ENCODE measurements at places on chromosomes 5 and 9.

GRCh38 chr9:129334105-129334935 lies 156.3 kb upstream of the IER5L start:
- peak; percentile 25 for DNase-seq

- DNase-seq = no peak
These were observed 341.0 kb upstream of the PANK3 start for GRCh38 chr5:168920019-168920810.

GRCh38 chr5:142317753-142318152 lies 7.1 kb downstream of the SPRY4 start:
- no peak for DNase-seq

- DNase-seq = no peak
These were observed 9.1 kb upstream of the TRIO start for GRCh38 chr5:14134083-14134482.

GRCh38 chr5:143648696-143649095 lies 163.3 kb upstream of the HMHB1 start:
- no peak for DNase-seq

GRCh38 chr5:74949976-74950375 lies 83.8 kb upstream of the FAM169A start:
- DNase-seq = no peak

GRCh38 chr5:13524936-13525335 lies 419.6 kb downstream of the DNAH5 start:
- DNase-seq = no peak

GRCh38 chr5:77390795-77391194 lies 101.3 kb downstream of the WDR41 start:
- DNase-seq = no peak

DNA sequence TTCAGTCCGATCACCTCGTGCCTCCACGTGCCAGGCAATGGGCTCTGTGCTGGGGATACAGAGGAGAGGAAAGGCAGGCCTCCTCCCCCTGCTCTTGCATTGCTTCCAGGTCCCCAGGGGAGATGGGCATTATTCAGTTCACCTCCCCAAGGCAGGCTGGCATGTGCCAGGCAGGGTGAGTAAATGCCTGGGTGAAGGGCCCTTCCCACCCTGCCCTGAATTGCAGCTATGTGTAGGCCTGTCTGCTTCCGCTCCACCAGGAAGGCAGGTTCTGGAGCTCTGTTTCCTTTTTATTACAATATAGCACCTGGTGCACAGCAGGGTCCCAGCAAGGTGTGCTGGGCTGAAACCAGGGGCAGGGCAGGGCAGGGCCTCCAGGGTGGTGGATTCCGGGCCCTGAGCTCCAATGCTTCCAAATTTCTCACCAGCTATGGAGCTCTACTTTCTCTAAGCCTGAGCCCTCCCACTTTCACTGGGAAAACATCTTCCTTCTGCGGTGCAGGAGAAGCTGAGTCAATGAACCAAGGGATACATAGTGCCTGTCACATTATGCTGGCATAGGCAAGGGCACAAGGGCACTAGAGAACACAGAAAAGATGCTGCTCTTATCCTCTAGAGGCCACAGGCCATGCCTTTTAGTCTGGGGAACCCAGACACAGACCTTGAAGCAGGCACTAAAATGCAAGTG lies 42.0 kb downstream of the SHB start:
- DNase-seq = peak; percentile 64

All from NCI-H1436 (cell line).